Pulmonary artery endothelial cell (primary cell): ENCODE measurements at places on chromosomes 2 and 18. TPM values are rescaled to one million over a fixed set of nuclear protein-coding genes. Genes with fewer than 3 reads are reported as not detected.

The SNX17 gene
- total RNA-seq = 142 and 184 TPM in 2 replicates

The TOGARAM2 gene
- 0.14 TPM in 1 of 2 replicates, not detected in the other for total RNA-seq

The ARHGAP15 gene
- total RNA-seq = not detected in 2 replicates

The GPD2 gene
- 45.0 and 85.3 TPM in 2 replicates for total RNA-seq

GRCh38 chr2:9416267-9416961 is 6.9 kb downstream of the ITGB1BP1 start:
- DNase-seq = no peak

GRCh38 chr2:28338046-28338817 is 54.4 kb upstream of the FOSL2 start:
- DNase-seq = peak; percentile 49

GRCh38 chr18:3391704-3392466 is 58.1 kb upstream of the TGIF1 start:
- no peak for DNase-seq
